ENCODE measurements at places on chromosomes 7 and 10.
A peak's percentile ranks its signal among the peaks of the same experiment; 100 is the strongest.

- no peaks in the 10 kb centered on the region for H3K27me3 ChIP-seq
- H3K36me3 ChIP-seq = no peaks in the 10 kb centered on the region
- H3K27ac ChIP-seq = no peak overlapping the region
Measured at GRCh38 chr7:100132697-100133151, 6.0 kb downstream of the MBLAC1 start.

GRCh38 chr10:21526860-21527597 is 1.5 kb upstream of the SKIDA1 start:
- no peaks in the 10 kb centered on the region for H3K36me3 ChIP-seq
- H3K4me1 ChIP-seq = no peaks in the 10 kb centered on the region
- peak overlapping the region; percentile 62 for H3K4me3 ChIP-seq
- no peaks in the 10 kb centered on the region for H3K27me3 ChIP-seq
- DNase-seq = peak; percentile 85

DNA sequence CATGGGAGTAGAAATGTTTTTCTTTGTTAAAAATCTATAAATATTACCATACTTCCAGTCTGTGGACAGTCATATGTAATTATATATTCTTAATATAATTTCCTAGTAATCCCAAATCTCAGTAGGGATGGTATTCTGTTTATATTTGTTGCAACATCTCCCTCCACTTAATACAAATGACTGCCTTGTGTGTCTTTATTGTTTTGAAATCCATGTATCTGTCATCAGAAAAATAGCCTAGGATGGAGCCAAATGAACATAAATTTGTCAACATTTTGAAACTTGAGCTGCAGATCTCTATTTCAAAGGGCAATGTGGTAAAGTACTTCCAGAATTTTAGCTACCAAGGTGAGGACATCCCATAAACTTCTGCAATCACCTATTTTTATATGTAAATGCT is 290.7 kb downstream of the TSPAN12 start:
- H3K27ac ChIP-seq = no peak overlapping the region
- DNase-seq = no peak
- H3K36me3 ChIP-seq = no peaks in the 10 kb centered on the region
- no peaks in the 10 kb centered on the region for H3K27me3 ChIP-seq

GRCh38 chr10:15141136-15142054 is 27.1 kb downstream of the NMT2 start:
- H3K4me1 ChIP-seq = no peaks in the 10 kb centered on the region
- H3K36me3 ChIP-seq = no peaks in the 10 kb centered on the region

GRCh38 chr10:61452151-61452651 is 980 bp downstream of the TMEM26 start:
- H3K4me1 ChIP-seq = no peaks in the 10 kb centered on the region
- H3K27ac ChIP-seq = no peak overlapping the region
- peak overlapping the region; percentile 47 for H3K4me3 ChIP-seq

DNA sequence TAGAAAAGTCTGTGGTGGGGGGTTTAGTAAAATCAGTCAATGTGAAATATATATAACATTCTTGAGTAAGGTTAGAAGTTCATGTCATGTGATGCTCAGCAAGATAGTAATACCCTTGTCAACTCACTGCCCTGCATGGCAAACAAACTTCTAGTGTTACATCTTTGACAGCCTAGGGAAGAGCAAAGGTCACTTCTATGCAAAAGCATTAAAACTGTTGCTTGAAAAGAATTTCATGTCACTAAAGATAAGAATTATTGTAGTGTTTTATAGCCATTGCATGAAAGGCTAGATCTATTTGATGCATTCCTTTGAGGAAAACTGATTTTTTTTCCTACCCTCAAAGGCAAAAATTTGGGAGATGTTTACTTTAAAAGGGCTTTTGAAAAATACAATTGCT is 176.0 kb downstream of the SKAP2 start:
- no peaks in the 10 kb centered on the region for H3K36me3 ChIP-seq
- no peaks in the 10 kb centered on the region for H3K27me3 ChIP-seq
- H3K4me3 ChIP-seq = no peak overlapping the region
- no peak overlapping the region for H3K27ac ChIP-seq
- no peak for DNase-seq

- H3K4me3 ChIP-seq = no peak overlapping the region
- DNase-seq = no peak
- no peaks in the 10 kb centered on the region for H3K4me1 ChIP-seq
- H3K36me3 ChIP-seq = no peaks in the 10 kb centered on the region
- H3K27me3 ChIP-seq = no peaks in the 10 kb centered on the region
Measured at GRCh38 chr7:74526780-74527179, 73.1 kb downstream of the GTF2IRD1 start.

- DNase-seq = no peak
- H3K4me3 ChIP-seq = no peak overlapping the region
- no peaks in the 10 kb centered on the region for H3K27me3 ChIP-seq
Measured at GRCh38 chr10:60348982-60349381, 40.7 kb downstream of the ANK3 start.

DNA sequence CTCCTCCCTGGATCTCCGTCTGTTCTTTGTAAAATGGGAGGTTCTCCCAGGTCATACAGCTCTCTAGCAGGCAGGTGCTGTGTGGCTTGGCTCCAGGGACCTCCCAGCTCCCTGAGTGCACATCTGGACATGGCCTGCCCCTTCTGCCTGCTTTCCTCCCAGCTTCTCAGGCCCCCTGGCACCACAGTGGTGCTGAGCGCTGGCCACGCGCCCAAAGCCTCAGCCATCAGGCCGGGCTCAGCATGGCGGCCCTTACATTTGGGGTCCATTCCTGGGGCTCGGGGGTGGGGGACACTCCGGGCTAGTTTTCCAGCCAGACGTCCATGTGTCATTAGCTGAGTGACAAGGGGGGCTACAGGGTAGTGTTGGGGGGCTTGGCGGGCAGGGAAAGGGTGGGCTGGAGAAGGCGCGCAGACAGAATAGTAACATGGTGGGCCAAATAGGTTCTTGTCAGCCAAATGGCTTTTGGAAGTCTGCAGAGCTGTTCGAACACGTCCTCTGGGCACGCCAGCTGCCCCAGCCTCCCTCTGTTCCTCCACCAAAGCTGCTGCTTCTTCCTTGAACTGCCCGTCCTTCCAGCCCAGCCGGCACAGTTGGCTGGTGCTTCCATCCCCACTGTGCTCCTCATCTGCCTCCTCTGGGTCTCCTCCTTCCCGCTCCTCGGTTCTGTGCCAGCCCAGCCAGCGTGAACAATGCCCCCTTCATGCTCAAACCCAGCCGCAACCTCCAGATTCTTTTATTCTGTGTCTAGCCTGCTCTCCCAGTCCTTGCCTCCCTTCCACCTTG is 65.9 kb downstream of the GOLGA7B start:
- no peak for DNase-seq
- H3K27ac ChIP-seq = no peak overlapping the region
- H3K4me1 ChIP-seq = no peaks in the 10 kb centered on the region
- H3K27me3 ChIP-seq = no peaks in the 10 kb centered on the region
- H3K36me3 ChIP-seq = no peaks in the 10 kb centered on the region

DNA sequence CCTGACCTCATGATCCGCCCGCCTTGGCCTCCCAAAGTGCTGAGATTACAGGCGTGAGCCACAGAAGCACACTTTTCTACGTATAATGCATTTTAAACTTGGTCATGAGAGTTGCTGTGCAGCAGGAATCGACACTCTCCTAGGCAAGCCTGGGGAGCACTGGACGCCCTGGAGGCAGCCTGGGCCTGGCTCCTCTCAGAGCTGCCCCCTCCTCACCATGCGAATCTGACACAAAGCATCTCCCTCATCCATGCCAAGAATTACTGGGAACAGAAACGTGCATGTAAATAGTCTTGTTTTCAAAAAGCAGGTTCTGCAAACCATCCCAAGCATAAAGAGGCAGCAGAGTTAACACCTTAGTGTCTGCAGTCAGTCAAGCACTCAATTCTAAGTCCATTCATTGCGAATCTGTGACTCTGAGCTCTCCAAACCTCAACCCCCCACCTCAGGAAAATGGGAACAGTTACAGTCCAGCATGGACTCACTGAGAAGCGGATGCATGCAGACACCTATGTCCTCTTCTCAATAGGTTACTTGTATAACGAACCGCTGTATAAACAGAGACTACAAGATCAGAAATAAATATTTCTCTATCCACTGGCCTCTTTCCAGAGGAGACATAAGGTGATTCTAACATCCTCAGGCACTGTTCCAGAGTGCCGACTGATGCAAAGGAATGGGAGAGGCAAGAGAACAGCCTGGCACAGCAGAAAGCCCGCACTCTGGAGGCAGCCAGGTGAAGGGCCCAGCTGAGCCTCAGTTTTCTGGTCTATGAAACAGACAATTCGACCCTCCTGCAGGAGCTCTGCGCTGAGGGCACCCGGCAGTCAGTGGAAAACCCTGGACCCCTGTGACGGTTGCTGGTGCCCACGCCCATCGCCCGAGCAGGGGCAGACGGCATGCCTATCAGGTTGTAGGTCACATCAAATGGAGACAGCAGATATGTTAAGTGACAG is 68.9 kb downstream of the MAD1L1 start:
- H3K4me1 ChIP-seq = no peaks in the 10 kb centered on the region
- H3K4me3 ChIP-seq = no peak overlapping the region
- no peak overlapping the region for H3K27ac ChIP-seq

DNA sequence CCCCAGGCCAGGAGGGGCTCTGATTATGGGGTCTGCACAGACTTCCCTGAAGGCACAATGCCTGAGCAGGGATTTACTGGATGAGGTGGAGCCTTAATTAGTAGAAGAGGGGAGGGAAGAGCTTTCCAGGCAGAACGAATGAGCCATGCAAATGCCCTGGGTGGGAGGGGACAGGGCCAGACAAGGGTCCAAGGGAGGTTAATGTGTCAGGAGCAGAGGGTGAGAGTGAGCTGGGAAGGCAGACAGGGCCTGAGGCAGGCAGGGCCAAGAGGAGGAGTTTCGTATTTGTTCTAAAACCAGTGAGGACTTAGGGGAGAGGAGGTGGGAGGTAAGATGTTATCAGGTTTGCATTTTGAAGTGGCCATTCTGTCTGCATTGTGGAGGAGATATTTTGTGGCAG is 65.3 kb downstream of the NPY start:
- H3K36me3 ChIP-seq = no peaks in the 10 kb centered on the region
- no peak overlapping the region for H3K27ac ChIP-seq
- H3K27me3 ChIP-seq = no peaks in the 10 kb centered on the region
- no peaks in the 10 kb centered on the region for H3K4me1 ChIP-seq
- no peak overlapping the region for H3K4me3 ChIP-seq

DNA sequence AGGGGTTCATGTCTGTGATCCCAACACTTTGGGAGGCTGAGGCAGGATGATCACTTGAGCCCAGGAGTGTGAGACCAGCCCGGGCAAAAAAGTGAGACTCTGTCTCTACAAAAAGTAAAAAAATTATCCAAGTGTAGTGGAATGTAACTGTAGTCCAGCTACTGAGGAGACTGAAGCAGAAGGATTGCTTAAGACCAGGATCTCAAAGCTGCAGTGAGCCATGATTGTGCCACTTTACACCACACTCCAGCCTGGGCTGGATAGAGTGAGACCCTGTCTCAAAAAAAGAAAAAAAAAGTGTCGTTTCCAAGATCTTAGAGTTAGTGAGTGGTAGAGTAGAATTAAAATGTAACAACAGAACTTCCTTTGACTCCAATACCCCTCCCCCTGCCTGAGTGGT is 589.4 kb upstream of the MBL2 start:
- H3K4me3 ChIP-seq = no peak overlapping the region
- no peak overlapping the region for H3K27ac ChIP-seq
- no peak for DNase-seq
- H3K27me3 ChIP-seq = no peaks in the 10 kb centered on the region
- no peaks in the 10 kb centered on the region for H3K4me1 ChIP-seq

All from aorta (tissue), 5 donors.